T-cell (primary cell): ENCODE measurements at places on chromosomes 5 and 9. TPM values are rescaled to one million over a fixed set of nuclear protein-coding genes. Genes with fewer than 3 reads are reported as not detected.

Gene CARD9
- 0.43 TPM for total RNA-seq

Gene IQGAP2
- 121 TPM for total RNA-seq

Gene STC2
- 0.47 TPM for total RNA-seq

Gene PRDM9
- total RNA-seq, result not detected

GRCh38 chr5:137462816-137463520 lies 36.2 kb downstream of the SPOCK1 start:
- no peak overlapping the region for H3K4me3 ChIP-seq
- no peak for DNase-seq
- no peak overlapping the region for H3K27ac ChIP-seq
